T-cell (primary cell): ENCODE measurements at places on chromosomes 5 and 9.

DNA sequence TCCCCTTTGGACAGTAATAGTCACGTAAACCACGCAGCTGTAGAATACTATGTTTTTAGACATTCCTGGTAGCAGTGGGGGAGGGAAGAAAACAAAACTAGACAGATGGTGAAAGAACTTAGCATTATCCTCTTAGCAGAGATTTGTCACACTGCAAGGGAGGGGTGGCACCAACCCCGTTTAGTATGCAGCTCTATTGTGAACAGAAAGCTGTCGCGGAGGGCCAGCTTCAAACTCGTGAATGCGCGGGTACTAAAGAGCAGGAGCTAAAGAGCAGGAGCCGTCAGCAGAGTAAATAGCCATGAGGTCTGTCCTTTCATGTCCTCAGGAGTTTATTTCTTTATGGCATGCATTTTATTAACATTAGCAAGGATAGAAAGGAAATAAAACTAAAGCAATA, 141.9 kb upstream of the SLC12A2 start:
- DNase-seq: no peak

GRCh38 chr9:21616082-21616778, 134.1 kb upstream of the IFNE start:
- DNase-seq: no peak

GRCh38 chr5:113187906-113188305, 211.3 kb downstream of the DCP2 start:
- DNase-seq: no peak

GRCh38 chr5:79689541-79690466, at the start of gene CMYA5:
Gene CMYA5 (plus strand): TSS chr5:79689836. CDS start chr5:79689908, 72 bp downstream.
- no peak for DNase-seq

GRCh38 chr5:64742411-64742810, 26.1 kb downstream of the SREK1IP1 start:
- no peak for DNase-seq

DNA sequence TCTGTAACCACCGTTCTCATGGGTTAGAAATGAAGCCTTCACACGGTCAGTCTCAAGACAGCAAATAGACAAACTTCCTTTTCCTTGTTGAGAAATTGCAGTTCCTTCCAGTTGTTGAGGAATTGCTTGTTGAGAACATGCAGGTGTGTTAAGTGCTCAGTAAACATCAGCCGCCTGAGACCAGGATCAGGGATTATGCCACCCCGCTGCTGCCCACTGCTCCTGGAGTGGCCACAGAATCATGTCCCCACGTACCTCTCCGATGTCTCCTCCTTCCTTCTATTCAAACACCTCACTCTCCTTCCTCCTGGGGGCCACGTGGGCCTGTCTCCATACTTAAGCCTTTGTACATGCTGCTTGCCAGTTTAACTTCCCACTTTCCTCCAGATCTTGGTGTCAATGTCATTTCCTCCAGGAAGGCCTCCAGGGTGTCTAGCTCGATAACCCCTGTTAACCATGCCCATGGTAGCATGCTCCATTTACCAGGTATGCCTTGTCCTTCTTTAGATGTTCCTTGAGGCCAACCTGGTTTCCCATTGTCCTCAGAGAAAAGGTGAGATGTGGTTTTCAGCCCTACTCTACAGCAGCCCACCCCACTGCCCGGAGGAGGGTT, 33.8 kb upstream of the RPL26L1 start:
- DNase-seq: no peak

DNA sequence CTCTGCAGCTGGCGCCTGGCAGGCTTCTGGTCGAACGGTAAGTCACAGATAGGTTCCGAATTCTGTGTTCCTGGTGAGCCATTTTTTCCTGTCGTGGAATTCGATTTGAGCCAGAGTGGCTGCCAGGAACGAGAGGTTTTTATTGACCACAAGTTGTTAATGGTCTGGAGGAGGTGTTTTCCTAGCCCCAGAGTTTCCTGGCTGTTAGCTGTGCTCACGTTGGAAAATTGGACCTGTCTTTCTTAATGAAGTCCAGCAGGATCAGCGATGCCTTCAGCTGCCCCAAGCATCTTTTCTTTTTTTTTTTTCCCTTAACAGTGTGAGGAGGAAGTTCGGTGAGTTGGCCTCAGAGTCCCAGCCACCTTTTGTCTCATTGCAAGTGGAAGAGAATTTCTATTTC, 62.9 kb downstream of the COL5A1 start:
- DNase-seq: no peak

DNA sequence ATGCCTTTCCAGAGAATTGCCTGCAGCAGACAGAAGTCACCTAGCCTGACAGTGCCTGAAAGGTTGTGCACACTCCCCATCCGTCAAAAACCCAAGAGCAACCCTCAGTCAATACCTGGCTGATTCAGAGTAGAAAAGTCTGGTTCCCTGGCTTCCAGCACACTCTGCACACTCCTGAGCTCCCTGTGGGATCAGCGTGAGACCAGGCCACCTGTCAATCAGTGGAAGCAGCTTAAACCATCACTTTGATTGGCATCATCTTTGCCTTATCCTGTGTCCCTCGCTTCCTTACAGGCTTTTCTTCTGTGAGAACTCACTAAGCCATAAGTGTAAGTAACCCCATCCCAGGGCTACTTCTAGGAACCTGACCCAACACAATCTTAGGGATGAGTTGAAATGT, 109.8 kb downstream of the ACTL7B start:
- no peak for DNase-seq

DNA sequence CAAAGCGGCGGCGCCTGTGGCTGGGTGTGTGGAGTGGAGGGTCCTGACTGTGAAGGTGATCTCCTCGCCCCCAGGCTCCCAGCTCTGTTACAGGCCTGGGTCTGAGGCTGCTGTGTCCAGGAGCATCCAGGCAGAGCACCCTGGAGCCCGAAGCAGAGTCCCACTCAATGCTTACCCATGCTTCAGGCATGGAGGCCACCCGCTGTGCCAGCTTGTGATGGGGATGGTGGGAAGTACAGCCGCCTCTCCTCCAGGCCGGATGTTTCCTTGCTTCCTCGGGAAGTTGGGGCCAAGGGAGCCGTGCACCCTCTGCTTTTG, 255.9 kb upstream of the IRX1 start:
- DNase-seq: no peak

DNA sequence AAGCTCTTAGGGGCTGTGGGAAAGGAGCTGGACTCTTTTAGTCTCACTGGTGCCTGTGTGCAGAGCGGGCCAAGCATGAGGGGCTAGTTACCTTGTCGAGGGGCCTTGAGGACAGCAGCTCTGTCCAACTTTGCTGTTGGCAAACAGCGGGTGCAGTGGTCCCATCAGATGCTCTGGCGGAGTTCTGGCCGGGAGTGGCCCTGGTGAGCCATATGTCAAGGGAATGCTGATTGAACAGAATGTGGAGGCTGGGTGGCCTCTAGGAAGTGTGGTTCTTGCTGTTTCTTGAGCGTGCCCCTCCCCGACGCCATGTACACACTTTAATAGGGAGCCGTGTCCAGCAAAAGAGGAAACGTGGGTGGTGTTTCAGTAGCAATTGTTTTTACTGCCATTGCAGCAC, 3.6 kb upstream of the ADAMTS2 start:
- no peak for DNase-seq

- DNase-seq: no peak
Measured at GRCh38 chr9:111144741-111145140, 106.5 kb upstream of the LPAR1 start.

GRCh38 chr5:79069488-79070349, at the start of the genes BHMT2 and DMGDH:
Gene BHMT2 (plus strand): TSS chr5:79069767. CDS start chr5:79069783, 16 bp downstream.
Gene DMGDH (minus strand): TSS chr5:79069674. CDS start chr5:79069620, 54 bp downstream.
- no peak for DNase-seq
